Thyroid gland (tissue), 4 donors: ENCODE measurements at places on chromosomes 6 and 20. TPM values are rescaled to one million over a fixed set of nuclear protein-coding genes. Genes with fewer than 3 reads are reported as not detected.

The STMND1 gene
- not detected for total RNA-seq

GRCh38 chr6:144047688-144048087 is 39.6 kb upstream of the PLAGL1 start:
- H3K27ac ChIP-seq, result no peak overlapping the region
- no peak overlapping the region for H3K4me3 ChIP-seq
- no peaks in the 10 kb centered on the region for H3K27me3 ChIP-seq
- H3K36me3 ChIP-seq, result no peaks in the 10 kb centered on the region
- H3K4me1 ChIP-seq, result no peaks in the 10 kb centered on the region

The MYB gene
- not detected for total RNA-seq

The PRDM1 gene
- 7.6 TPM for total RNA-seq

The OXT gene
- not detected for total RNA-seq

DNA sequence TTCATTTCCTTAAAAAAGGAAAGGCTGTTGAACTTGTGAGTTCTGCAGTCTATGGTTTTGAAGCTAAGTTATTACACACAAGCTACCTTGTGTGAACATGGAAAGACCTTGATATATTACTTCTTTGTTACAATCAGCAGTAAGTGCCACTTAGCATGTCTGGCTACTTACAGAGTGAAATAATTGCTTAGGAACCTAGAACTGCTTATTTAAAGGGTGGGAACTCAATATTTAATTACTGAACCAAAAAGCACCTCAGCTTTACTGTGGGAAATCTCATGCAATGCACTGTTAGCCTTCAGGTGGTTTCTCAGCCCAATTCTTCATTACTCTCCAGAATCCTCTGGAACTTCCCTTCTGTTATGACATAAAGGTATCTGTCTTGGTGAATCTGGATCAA is 17.9 kb downstream of the PERP start:
- H3K27me3 ChIP-seq, result no peaks in the 10 kb centered on the region
- no peak overlapping the region for H3K27ac ChIP-seq
- no peaks in the 10 kb centered on the region for H3K36me3 ChIP-seq
- no peaks in the 10 kb centered on the region for H3K4me1 ChIP-seq

GRCh38 chr6:122322824-122323223 is 76.6 kb upstream of the HSF2 start:
- H3K4me3 ChIP-seq, result no peak overlapping the region
- no peaks in the 10 kb centered on the region for H3K4me1 ChIP-seq
- H3K36me3 ChIP-seq, result no peaks in the 10 kb centered on the region
- no peaks in the 10 kb centered on the region for H3K27me3 ChIP-seq
- no peak overlapping the region for H3K27ac ChIP-seq

GRCh38 chr6:93266116-93266817 is 153.1 kb downstream of the EPHA7 start:
- DNase-seq, result no peak
- no peak overlapping the region for H3K4me3 ChIP-seq
- H3K27me3 ChIP-seq, result no peaks in the 10 kb centered on the region
- no peaks in the 10 kb centered on the region for H3K4me1 ChIP-seq

The EMILIN3 gene
- total RNA-seq, result 0.27 TPM

The HLA-DQA2 gene
- total RNA-seq, result 0.33 TPM

- DNase-seq, result peak; percentile 75
- H3K4me3 ChIP-seq, result no peak overlapping the region
- H3K36me3 ChIP-seq, result no peaks in the 10 kb centered on the region
- H3K27ac ChIP-seq, result no peak overlapping the region
- H3K4me1 ChIP-seq, result peaks cover 3% of the 10 kb centered on the region
- no peaks in the 10 kb centered on the region for H3K27me3 ChIP-seq
Observed at GRCh38 chr6:4883298-4883697, 107.1 kb downstream of the CDYL start.
